ENCODE measurements at places on chromosomes 12 and 14. TPM values are rescaled to one million over a fixed set of nuclear protein-coding genes. Genes with fewer than 3 reads are reported as not detected.

PLA2G1B gene
- 7.8 TPM for polyA plus RNA-seq

MGST1 gene
- polyA plus RNA-seq: 407 TPM

POTEG gene
- not detected for polyA plus RNA-seq

GLIPR1L1 gene
- not detected for polyA plus RNA-seq

TRPV4 gene
- 0.42 TPM for polyA plus RNA-seq

GRCh38 chr14:99034711-99035171 is 237.3 kb downstream of the BCL11B start:
- no peak for DNase-seq

DNA sequence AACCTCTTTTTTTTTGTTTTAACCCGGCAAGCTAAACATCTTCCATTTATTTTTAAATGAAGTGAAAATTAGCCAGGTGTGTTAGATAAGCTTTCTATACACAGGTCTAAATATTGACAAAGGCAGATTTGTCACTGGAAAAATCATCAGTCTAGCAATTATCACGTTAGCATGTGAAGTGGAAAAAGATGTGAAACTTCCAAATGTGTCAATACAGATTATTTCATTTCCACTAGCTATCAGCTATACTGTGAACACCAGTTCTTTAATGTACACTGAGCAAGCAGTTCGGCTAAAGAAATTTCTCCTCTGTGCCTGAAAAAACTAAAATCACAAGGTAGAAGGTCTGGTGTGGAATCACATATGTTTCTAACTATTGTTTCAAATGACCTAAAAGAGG is 96.6 kb upstream of the G2E3 start:
- DNase-seq: no peak

- DNase-seq: no peak
Measured at GRCh38 chr12:88985631-88986030, 366.7 kb downstream of the DUSP6 start.

DNA sequence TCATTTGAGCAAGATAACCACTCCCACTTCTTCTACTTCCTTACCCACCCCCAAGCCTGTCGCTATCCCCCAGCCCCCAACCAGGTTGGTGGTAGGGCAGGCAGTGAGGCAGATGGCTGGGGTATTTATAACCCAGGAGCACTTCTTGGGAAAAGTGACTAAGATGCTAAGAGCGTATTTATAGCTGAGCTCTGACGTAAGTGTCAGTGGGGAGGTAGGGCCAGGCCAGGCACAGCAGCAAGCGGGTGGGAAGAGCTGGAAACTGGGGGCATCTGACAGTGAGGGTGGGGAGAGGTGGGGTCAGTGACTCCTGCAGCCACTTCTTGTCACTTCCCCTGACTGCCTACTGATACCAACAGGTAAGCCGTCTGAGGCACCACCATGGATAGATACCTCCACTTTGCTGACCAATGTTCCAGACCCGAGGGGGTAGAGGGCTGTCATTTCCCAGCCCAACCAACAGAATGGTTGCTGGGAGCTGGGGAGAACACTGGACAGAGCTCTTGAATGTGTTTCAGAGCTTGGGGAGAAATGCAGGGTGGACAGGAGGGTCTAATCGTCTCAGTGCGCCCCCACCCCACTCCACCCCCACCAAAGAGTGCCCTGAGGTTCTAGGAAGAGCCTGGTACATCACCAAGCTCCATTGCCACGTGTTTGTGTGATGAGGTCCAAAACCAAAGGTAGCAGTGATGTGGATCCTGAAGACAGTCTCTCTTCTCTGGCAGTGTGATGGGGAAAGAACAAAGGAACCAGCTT is 2.7 kb upstream of the INHBE start:
- DNase-seq: no peak

DNA sequence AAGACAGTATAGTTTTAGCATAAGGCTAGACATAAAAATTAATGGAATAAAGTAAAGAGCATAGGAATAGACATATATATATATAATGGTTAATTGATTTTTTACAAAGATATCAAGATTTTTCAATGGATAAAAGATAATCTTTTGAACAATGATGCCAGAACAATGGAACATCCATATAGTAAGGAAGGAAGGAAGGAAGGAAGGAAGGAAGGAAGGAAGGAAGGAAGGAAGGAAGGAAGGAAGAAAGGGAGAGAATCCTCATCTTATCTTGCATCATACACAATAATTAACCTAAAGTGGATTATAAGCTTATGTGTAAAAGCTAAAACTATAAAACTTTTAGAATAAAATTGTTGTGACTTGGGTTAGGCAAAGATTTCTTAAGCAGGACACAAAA is 9.8 kb upstream of the NELL2 start:
- DNase-seq: no peak

DNA sequence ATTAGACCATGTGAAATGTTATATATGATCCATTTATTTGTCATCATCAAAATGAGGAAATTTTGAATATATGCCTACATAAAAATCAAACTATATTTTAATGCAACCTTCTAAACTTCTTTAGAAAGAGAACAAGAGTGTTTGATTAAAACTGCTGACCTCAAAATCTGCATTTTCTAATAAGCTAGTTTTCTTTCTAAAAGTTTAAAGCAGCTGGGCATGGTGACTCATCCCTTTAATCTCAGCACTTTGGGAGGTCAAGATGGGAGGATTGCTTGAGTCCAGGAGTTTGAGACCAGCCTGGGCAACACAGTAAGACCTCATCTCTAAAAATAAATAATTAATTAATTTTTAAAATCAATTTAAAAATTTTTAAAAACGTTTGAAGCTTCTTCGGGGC is 36.2 kb downstream of the GNPTAB start:
- DNase-seq: no peak

GRCh38 chr14:38755036-38755435 is 348.0 kb downstream of the SEC23A start:
- DNase-seq: no peak

DNA sequence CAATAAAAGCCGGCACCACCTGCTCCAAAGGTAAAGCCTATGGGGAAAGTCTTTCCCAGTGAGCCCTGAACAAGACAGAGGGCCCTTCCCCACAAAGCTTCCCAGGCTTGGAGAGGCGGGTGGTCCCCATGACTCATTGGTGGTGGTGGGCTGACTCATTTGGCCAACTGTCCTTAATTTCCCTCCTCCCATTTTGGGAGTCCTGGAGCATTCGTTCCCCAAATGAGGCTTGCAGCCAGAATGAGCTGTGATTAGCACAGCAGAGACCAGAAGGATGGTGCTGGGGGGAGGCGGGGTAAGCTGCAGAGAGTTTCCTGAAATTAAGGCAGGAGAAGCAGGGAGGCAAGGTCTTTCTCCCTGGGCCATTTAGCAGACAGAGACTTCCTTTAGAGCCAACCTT is 241.7 kb downstream of the DPF3 start:
- DNase-seq: no peak

All from sigmoid colon (tissue), 7 donors.